ENCODE measurements at places on chromosomes 2 and 18. TPM values are rescaled to one million over a fixed set of nuclear protein-coding genes. Genes with fewer than 3 reads are reported as not detected.

DNA sequence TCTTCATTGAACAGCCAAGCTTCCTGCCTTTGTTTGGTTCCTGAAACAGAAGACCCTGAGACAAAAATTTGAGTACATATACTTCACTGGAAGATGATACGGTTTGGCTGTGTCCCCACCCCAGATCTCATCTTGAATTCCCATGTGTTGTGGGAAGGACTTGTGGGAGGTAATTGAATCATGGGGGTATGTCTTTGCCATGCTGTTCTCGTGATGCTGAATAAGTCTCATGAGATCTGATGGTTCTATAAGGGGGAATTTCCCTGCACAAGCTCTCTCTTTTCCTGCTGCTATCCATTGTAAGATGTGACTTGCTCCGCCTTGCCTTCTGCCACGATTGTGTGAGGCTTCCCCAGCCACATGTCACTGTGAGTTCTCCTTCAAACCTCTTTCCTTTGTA lies 76.5 kb downstream of the BABAM2 start:
- DNase-seq = no peak

Gene AQP12B
- not detected for total RNA-seq

Gene TRIM43B
- total RNA-seq = not detected

- no peak for DNase-seq
These were observed 117.0 kb upstream of the EML6 start for GRCh38 chr2:54606393-54606958.

DNA sequence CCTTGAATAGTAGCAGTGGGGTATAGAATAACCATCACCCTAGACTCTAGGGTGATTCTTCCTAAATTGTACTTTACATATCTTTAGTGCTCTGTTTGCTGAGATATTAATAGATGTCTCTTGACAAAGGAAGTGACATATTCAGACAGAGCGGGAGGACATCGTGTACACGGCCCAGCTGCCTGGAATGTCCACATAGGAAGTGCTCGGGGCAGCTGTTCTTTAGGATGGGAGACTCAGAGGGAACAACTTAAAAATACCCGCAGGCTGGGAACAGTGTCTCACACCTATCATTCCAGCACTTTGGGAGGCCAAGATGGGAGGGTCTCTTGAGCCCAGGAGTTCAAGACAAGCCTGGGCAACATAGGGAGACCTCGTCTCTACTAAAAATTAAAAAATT lies 206.1 kb downstream of the FAM210A start:
- no peak for DNase-seq

Gene ZNF638
- total RNA-seq = 118 TPM

DNA sequence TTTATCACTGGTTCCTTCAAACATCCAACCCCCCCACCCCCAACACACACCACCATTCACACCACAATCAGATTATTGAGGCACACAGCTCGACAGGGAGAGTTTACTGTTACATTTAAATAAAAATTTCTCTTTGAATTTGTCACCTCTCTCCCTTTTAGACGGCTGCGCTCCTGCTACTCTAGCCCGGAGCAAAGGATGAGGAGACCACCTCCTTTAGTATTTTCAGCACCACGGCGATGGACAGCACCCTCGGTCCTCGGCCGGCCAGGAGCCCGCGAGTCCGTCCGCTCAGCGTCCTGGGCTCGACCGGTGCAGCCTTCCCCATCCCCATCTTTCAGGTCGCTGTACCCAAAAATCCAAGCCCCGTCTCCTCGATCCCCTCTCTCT lies 892 bp downstream of the CELF4 start:
- DNase-seq = no peak

GRCh38 chr2:37301408-37301807 lies 23.2 kb downstream of the PRKD3 start:
- no peak for DNase-seq

Measured in A172 (cell line).